HCT116 (cell line): ENCODE measurements at places on chromosomes 7 and 10. TPM values are rescaled to one million over a fixed set of nuclear protein-coding genes. Genes with fewer than 3 reads are reported as not detected.

Gene DKK1
- total RNA-seq: 315 TPM

Gene SLC13A1
- not detected for total RNA-seq

Gene ZCCHC24
- total RNA-seq: 7.0 TPM

Gene TMEM236
- 0.07 TPM for total RNA-seq

Gene LOXL4
- total RNA-seq: 1.3 TPM

Gene AKR1C8
- not detected for total RNA-seq

Gene KLF14
- total RNA-seq: 0.93 TPM

Gene LHFPL3
- not detected for total RNA-seq

Gene LRRC72
- not detected for total RNA-seq

- H3K4me1 ChIP-seq: no peaks in the 10 kb centered on the region
- no peak overlapping the region for H3K4me3 ChIP-seq
- H3K27ac ChIP-seq: no peak overlapping the region
Measured at GRCh38 chr7:22137026-22137425, 191.3 kb upstream of the CDCA7L start.

- no peaks in the 10 kb centered on the region for H3K27me3 ChIP-seq
- no peak for DNase-seq
- no peak overlapping the region for H3K27ac ChIP-seq
- H3K36me3 ChIP-seq: no peaks in the 10 kb centered on the region
- peaks cover 40% of the 10 kb centered on the region for H3K4me1 ChIP-seq
- H3K4me3 ChIP-seq: no peak overlapping the region
Measured at GRCh38 chr7:74202841-74203556, 6.8 kb upstream of the LAT2 start.

- peaks cover 65% of the 10 kb centered on the region for H3K4me1 ChIP-seq
- H3K27me3 ChIP-seq: no peaks in the 10 kb centered on the region
- no peak overlapping the region for H3K27ac ChIP-seq
- H3K4me3 ChIP-seq: no peak overlapping the region
- DNase-seq: no peak
Measured at GRCh38 chr10:22626784-22627183, 87.6 kb downstream of the PIP4K2A start.

- no peaks in the 10 kb centered on the region for H3K27me3 ChIP-seq
- no peak for DNase-seq
- H3K36me3 ChIP-seq: no peaks in the 10 kb centered on the region; the same call in 1 of the 2 replicates
- no peak overlapping the region for H3K4me3 ChIP-seq
Measured at GRCh38 chr7:22142572-22142971, 196.9 kb upstream of the CDCA7L start.

DNA sequence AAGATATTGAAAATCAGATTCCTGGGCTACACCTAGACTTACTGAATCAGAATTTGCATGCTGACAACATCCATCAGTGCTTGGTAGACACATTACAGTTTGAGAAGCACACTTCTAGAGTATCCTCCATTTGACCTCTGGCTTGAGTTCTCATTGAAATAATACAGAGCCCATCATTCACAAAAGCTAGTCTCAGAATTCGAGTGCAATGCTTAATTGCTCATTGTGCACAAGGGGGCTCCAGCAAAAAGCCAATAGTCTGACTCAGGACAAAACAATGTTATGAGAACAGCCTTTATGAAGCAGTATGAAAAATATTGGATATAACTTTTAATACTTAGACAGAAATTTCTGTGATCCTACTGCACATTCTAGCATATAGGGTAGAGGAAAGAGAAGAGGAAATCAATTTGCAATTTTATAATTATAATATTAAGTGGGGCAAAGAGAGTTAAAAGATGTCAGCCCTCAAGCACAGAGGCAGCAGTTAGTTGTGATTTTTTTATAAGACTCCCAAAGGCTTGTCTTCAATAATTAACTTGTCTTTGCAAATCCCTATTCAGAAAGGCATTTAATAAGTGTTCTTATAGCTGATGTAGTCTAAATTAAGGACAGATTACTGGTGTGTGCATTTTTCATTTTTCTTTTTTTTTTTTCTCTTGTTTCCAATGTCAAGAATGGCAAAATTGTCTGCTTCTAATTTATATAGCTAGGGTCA, 105.8 kb upstream of the ANK3 start:
- no peaks in the 10 kb centered on the region for H3K36me3 ChIP-seq
- no peaks in the 10 kb centered on the region for H3K27me3 ChIP-seq

DNA sequence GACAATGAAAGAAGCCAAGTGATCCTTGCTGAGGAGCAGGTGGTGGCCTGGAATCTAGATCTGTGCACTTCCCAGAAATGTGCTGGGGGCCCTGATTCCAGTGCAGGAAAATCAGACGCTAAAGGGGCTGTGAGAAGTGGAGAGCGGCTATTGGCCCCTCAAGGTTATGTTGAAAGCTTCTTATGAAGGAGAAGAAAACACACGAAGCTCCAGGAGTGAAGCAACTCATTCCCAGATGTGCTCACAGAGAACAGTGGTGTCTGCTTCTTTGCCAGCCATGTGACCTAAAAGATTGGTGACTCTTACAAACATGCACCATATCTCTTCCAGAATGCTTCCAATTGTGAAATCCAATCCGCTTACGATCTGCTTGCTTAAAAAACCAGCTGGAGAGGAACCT, 679.3 kb upstream of the IGFBP3 start:
- no peak for DNase-seq
- no peak overlapping the region for H3K27ac ChIP-seq
- no peaks in the 10 kb centered on the region for H3K36me3 ChIP-seq
- H3K27me3 ChIP-seq: no peaks in the 10 kb centered on the region
- H3K4me1 ChIP-seq: no peaks in the 10 kb centered on the region

DNA sequence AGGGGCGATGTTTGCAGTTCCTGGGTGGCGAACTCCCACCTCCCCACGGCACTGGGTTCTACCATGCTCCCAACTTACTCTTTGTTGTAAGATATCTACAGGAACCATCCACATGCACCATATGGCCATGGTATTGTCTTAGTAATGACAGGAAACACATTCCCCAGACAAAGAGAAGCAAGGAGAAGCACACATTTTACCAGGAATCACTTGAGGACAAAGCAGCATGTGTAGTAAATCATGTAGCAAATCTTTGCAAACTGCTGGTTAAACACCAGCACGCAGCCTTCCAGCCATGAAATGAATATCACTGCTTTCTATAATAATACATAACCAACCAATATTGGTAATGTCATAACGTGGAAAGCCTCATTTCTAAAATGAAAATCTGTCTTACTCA, 101.2 kb downstream of the NRP1 start:
- H3K4me3 ChIP-seq: no peak overlapping the region
- DNase-seq: no peak
- H3K36me3 ChIP-seq: no peaks in the 10 kb centered on the region
- no peaks in the 10 kb centered on the region for H3K27me3 ChIP-seq

GRCh38 chr10:110577056-110577455, 9.6 kb downstream of the SMC3 start:
- no peak overlapping the region for H3K4me3 ChIP-seq
- H3K36me3 ChIP-seq: peaks cover 56% of the 10 kb centered on the region
- H3K4me1 ChIP-seq: no peaks in the 10 kb centered on the region
- H3K27me3 ChIP-seq: no peaks in the 10 kb centered on the region
- DNase-seq: no peak

DNA sequence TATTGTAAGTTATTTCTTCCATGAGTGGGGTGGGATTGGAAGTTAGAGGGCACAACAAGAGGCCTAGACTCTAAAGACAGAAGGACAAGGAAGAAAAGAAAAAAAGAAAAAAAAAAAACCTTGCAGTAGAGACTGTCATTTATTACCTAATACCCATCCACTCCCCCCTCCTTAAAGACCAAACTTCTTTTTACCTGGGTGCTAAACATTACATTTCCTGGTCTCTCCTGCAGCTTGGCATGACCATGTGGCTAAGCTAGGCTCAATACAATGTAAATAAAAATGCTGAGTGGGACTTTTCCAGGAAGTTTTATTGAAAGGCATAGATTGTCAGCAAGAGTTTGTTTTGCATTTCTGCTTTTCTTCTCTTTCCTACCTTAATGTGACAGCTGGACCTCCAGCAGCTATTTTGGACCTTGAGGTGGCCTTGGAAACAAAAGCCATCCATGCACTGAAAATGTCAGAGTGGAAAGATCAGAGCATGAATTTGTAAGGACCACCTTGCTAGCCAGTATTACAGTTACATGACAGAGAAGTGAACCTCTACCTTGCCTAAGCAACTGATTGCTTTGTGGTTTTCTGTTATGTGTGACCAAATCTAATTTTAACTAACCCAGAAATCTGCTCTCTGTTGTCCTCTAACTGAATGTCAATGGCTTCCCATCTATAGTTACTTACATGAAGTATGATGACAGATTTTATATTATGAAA, 81.3 kb upstream of the SFMBT2 start:
- H3K36me3 ChIP-seq: no peaks in the 10 kb centered on the region
- no peak overlapping the region for H3K4me3 ChIP-seq
- no peak overlapping the region for H3K27ac ChIP-seq
- peaks cover 30% of the 10 kb centered on the region for H3K27me3 ChIP-seq
- H3K4me1 ChIP-seq: no peaks in the 10 kb centered on the region
- no peak for DNase-seq

- H3K4me3 ChIP-seq: no peak overlapping the region
- no peak overlapping the region for H3K27ac ChIP-seq
- H3K4me1 ChIP-seq: no peaks in the 10 kb centered on the region
- H3K27me3 ChIP-seq: no peaks in the 10 kb centered on the region
Measured at GRCh38 chr7:70568674-70569334, 563.1 kb upstream of the GALNT17 start.
